Dorsolateral prefrontal cortex (tissue), 122 donors: ENCODE measurements at places on chromosomes 2 and 18. TPM values are rescaled to one million over a fixed set of nuclear protein-coding genes. Genes with fewer than 3 reads are reported as not detected.

DNA sequence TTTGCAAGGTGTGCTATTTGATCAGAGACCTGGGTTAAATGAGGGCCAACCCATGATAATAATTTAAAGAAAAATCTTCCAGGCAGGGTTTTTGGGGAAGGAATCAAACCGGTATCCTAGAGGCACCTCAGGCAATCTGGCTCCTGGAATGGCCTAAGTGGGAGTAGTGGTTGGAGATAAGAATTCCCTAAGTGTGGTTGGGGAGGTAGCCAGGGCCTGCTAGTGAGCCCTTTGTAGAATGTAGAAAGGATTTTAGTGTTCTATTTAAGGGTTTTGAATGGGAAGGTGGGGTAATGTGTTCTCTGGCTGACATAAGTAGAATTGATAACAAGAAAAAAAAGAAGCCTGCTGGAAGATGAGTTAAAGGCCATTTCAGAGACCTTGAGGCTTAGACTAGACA lies 422.2 kb downstream of the XIRP2 start:
- DNase-seq = no peak

DNA sequence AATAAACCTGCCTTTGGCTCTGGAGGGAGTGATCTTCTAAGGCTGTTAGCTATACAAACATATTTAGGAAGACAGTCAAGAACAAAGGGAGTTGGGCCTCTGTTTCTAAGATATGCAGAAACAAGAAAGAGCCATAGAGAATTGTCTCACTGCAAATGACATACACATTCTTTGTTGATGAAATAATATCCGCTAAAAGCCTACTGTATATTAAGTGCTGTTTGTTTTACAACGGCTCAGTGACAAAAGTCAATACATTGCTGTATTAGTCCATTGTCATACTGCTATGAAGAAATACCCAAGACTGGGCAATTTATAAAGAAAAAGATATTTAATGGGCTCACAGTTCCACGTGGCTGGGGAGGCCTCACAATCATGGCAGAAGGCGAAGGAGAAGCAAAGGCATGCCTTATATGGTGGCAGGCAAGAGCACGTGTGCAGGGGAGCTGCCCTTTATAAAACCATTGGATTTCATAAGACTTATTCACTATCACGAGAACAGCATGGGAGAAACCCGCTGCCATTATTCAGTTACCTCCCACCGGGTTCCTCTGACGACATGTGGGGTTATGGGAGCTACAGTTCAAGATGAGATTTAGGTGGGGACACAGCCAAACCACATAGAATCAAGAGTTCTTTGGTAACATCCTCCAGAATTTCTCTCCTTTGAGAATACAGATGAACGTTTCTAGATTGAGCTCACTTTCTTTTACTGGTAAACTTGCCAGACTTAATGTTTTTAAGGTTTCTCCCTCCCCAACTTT lies 157.8 kb downstream of the PIK3C3 start:
- no peak for DNase-seq

The FBXO36 gene
- total RNA-seq = 6.4 TPM

The CXCR4 gene
- total RNA-seq = 5.4 TPM

DNA sequence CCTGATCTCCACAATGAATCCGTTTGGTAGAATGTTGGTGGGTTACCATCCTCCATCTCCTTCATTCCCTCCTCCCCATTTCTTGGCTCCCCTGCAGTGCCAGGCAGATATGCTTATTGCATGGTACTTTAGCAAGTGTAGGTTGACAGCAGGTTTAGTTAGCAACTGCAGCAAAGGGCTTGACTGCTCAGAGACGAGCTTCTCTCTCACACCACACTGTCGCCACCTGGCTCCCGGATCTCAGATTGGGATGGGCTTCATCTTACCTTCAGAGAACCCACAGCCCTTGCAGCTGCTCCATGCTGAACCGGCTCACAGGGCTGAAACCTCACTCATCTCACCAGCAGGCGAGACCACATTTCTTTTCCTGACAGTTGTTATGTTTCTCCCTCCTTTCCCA lies 88.8 kb downstream of the VWA3B start:
- DNase-seq = no peak

The SPC25 gene
- total RNA-seq = 2.5 TPM

The SLC38A11 gene
- total RNA-seq = 23.5 TPM

- DNase-seq = no peak
Observed at GRCh38 chr18:49697049-49697448, 116.3 kb downstream of the ACAA2 start.

GRCh38 chr2:119751706-119752105 lies 8.0 kb upstream of the PTPN4 start:
- DNase-seq = no peak

DNA sequence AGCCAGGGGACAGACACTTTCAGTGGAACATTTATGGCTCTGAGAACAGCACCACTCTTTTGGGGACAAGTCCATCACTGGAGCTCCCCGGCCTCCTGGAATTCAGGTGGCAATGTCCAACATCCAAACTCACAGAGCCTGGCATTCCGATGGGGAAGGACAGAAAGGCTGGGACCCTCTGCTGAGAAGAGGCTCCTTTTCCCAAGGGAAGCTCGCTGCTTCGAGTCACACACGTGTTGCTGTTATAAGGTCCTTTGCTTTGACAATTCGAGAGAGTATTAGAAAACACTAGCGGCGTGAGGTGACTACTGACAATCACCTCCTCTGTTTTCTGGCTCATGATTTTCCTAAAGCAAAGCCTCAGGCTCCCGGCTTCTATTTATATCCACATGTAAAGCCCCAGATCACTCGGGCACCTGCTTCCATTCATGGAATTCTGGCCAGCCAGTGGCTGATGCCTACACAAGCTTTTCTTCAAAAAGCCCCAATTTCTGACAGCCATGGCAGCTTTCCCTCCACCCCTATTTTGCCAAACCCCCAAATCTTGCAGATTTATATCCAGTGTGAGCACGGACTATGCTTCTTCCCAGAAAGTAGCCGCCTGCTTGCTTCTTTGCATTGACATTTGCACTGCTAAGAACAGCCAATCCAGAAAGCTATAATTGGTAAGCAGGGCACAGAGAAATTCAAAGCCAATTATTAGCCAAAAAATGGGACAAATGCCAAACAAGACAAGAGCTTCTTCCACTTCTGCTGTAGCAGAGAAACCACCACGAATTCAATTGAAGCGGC lies 67.3 kb downstream of the NDUFA10 start:
- no peak for DNase-seq

- peak; percentile 24 for DNase-seq
Observed at GRCh38 chr2:27370816-27371620, 602 bp downstream of the SNX17 start.

DNA sequence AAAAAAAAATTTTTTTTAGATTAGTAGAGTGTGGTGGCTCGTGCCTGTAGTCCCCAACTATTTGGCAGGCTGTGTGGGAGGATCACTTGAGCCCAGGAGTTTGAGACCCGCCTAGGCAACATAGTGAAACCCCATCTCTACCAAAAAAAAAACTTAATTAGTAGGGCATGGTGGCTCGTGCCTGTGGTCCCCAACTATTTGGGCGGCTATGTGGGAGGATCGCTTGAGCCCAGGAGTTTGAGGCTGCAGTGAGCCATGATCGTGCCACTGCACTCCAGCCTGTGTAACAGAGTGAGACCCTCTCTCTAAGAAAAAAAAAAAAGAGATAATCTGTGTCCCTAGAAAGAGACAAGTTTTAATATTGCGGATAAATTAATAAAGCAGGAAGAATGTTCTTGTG lies 8.8 kb downstream of the GPR55 start:
- no peak for DNase-seq

DNA sequence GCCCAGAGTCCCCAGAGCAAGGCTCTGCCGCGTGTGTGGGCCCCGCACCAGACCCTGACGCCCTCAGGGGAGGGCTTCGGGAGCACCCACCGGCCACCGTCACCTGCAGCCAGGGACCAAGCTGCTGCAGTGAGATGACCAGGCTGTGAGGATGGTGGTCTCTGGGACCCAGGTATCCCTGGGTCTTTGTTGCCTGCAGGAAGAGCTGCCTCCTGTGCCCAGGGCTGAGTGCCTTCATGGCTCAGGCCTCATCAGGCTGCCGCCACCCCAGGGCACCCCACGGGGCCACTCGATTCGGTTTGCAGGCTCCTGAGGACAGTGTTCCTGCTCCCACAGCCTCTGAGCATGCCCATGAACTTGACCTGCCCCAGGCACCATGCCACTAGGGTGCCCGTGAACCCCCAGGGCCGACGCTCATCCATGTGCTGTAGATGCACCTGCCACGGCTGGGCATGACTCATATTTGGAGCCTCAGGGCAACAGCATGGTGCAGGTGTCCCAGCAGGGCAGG lies 109.8 kb downstream of the FAM210A start:
- DNase-seq = no peak

DNA sequence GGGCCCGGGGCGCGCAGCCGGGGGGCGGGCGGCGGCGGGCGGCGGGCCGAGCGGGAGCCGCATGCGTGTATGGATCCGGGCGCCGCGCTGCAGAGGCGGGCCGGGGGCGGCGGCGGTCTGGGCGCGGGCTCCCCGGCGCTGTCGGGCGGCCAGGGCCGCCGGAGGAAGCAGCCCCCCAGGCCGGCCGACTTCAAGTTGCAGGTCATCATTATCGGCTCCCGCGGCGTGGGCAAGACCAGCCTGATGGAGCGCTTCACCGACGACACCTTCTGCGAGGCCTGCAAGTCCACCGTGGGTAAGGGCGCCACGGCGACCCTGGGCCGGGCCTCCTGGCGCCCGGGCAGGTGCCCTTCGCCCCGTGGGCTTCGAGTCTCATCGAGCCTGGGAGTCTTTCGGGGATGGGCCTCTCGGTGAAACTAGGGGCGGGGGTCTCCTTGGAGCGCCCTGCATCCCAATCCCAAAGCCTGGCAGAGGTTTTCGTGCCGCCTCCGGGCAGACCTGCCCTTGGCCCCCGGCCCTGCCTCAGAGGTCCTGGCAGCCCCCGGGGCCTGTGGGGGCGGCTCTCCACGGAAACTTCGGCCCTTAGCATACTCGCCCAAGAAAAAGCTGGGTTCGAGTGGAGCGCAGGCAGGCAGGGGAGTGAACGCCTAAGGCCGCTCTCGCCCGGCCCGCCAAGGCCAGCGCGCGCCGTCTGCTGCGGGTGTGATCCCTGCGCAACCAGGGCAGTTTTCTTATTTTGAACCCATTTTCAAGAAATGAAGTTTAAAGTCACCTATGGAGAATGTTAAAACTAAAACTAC lies 622 bp downstream of the RAB12 start:
- DNase-seq = no peak

- DNase-seq = peak; percentile 33
Observed at GRCh38 chr2:240972636-240973521, 25.5 kb upstream of the SNED1 start.

DNA sequence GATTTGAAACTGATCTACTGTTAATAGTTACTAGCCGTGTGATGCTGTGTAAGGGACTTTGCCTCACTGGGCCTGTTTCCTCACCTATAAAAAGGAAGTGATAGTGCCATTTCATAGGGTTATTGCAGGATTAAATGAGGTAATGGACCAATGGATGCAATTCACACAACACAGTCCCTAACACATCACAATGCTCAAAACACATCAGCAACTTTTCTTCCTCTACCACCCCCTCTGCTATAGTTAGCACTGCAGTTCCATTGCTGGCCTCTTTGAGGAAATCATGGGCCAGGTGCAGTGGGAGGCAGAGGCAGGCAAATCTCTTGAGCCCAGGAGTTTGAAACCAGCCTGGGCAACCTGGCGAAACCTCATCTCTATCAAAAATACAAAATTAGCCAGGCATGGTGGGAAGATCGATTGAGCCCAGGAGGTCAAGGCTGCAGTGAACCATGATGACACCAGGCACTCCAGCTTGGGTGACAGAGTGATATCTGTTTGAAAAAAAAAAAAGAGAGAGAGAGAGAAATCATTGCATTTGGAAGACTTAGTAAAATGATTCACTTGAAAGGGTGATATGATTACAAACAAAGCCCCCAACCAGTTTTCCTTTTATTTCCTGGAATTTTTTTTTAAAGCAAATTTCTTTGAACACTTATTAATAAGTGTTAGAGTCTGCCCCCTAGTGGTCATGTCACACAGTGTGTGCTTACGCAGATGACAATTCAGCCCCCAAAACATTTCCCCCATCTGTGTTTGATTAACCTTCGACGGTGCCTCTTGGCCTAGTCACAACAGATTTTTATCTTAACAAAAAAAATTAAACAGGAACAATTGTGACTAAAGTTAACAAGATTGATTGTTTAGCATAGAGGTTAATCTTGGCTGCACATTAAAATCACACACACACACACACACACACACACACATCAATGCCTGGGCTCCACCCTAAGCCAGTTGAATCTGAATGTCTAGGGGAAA lies 88.6 kb upstream of the BCL11A start:
- DNase-seq = no peak

The ERBB4 gene
- 103 TPM for total RNA-seq

- DNase-seq = no peak
Observed at GRCh38 chr2:145184741-145185651, 665.1 kb upstream of the ZEB2 start.

DNA sequence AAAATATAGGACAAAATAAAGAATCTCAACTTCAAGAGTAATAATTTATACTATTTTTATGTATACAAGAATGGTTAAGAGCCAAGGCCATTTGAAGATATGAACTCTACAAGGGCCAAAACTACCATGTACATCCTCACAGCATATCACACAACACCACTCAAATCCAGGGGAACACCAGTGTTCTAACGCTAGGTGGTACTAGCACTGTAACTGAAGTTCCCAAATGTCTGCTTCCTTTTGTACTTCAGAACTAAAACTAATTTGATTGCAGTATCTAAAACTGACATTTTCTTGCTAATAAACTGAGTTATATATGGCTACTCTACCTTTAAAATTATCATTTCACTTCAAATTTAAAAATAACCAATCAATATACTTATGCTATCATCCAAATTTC lies 47.0 kb downstream of the REV1 start:
- DNase-seq = no peak

The TOGARAM2 gene
- 3.2 TPM for total RNA-seq

GRCh38 chr2:238061315-238062202 lies 758 bp downstream of the SCLY start:
- DNase-seq = peak; percentile 24

The DQX1 gene
- total RNA-seq = 0.73 TPM

- DNase-seq = no peak
Observed at GRCh38 chr2:207848545-207848928, 78.8 kb upstream of the FZD5 start.

DNA sequence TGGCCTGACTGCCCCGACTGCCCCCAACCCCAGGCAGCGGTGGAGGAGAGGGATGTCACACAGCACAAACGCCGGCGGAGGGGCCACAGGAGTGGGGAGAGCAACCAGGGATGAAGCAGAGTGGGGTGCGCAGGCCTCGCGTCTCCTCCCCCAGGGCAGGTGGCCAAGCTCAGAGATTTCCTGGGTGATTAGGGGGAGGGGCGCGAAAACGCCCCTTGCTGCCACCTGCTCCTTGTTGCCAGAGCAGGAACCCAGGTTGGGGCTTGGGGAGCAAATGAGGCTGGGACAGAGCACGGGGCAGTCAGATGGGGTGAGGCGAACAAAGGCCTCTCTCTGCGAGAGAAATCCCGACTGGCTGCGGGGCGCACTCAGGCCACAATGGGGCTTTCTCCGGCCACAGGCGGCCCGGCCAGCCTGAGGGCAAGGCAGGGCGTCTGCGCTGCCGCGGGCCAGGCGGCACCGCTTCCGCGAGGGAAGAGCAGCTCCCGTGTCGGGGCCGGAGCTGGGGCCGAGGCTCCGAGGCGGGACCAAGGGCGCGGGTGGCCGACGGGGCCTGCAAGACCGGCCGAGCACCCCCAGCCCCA lies 11.5 kb downstream of the TEX44 start:
- DNase-seq = peak; percentile 85
